ENCODE measurements at places on chromosomes 12 and 14.

- no peak for DNase-seq
Measured at GRCh38 chr14:31457665-31458659, 656 bp upstream of the DTD2 start.

DNA sequence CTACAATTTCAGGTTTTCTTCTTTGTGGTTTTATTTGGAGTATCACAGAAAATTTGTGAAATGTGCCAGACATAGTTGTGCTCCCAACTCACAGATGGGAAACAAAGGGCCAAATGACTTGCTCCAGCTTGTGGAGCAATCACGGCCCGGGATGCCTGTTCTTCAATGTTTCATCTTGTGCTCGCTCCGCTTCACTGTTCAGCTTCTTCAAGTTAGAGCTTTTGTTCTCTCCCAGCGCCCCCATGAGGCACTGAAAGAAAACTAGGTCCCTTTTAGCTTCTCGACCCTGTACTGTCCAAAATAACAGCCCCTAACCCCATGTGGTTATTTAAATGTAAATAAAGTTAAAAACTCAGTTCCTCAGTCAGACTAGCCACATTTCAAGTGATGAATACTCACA, 187.9 kb upstream of the STXBP6 start:
- DNase-seq: peak; percentile 53

DNA sequence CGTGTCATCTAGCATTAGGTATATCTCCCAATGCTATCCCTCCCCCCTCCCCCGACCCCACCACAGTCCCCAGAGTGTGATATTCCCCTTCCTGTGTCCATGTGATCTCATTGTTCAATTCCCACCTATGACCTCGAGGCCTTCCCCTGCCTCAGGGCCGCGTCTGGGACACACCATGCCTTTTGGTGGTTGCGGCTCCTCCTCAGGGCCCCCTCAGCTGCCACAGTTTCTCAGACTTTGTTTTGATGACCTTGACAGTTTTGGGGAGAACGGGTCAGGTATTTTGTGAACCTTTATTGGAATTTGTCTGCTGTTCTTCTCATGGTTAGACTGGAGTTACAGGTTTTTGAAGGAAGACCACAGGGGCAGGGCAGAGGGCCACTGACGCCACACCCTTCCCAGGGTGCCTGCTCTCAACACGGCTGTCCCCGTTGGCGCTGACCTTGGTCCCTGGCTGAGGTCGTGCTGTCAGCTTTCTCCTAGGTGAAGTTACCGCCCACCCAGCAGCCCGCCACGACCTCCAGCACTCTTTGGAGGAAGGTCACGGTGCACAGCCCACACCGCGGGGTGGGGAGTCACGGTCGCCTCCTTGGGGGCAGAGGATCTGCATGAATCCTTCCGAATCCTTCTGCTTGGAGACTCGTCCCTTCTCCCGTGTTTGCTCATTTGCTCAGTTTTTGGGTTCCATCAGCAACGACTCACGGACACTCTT, 130.5 kb downstream of the KIF26A start:
- no peak for DNase-seq

GRCh38 chr12:47755655-47756562, 2.8 kb downstream of the RAPGEF3 start:
- no peak for DNase-seq

DNA sequence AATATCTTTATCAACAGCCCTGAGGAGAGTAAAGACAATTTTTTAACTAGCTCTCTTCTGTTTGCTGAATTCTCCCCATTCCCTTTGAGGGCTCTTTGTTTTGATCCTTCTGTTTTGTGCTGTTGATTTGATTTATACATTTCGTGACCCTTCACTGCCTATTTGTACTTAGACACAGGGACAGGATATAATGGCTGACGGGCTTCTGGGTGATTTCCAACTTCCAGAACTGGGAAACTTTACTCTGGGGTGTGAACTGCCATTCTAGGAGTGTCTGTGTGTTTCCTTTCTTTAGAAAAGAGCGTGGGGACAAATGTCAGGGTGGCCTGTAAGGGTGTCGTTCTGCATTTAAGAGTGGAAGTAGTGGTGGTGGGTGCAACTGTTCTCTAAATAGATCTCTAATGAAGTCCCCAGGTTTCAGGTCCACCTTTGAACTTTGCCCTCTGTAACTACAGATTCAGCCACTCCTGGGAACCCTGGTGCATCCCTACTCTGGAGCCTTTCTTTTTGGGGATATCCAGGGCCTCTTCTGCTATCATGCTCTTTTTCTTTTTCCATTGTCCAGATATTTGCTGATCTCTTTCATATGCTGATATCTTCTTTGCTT, 22.3 kb upstream of the SSPN start:
- no peak for DNase-seq

GRCh38 chr12:88132392-88132791, 9.5 kb downstream of the CEP290 start:
- DNase-seq: no peak

GRCh38 chr12:12683725-12684124, 12.3 kb downstream of the GPR19 start:
- no peak for DNase-seq

GRCh38 chr14:37311252-37311651, 113.5 kb downstream of the MIPOL1 start:
- no peak for DNase-seq

GRCh38 chr12:25785134-25785533, 173.3 kb upstream of the RASSF8 start:
- no peak for DNase-seq

DNA sequence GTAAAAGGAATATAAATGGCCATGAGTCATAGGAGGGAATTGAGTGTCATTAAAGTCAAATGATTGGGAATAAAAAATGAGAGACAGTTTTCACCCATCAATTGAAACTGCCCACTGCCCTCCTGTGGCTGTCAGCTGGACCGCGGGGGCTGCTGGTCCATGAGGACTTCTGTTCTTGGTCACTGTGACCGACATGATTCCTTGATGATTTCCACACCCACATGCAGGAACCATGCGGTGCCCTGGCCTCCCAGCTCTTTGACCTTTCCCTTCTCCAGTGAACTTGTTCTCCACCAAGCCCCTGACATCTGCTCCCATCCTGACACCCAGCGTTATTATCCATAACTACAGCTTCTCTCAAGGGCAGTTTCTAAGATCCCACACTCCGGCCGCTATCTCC, 48.4 kb downstream of the C12orf75 start:
- peak; percentile 20 for DNase-seq

DNA sequence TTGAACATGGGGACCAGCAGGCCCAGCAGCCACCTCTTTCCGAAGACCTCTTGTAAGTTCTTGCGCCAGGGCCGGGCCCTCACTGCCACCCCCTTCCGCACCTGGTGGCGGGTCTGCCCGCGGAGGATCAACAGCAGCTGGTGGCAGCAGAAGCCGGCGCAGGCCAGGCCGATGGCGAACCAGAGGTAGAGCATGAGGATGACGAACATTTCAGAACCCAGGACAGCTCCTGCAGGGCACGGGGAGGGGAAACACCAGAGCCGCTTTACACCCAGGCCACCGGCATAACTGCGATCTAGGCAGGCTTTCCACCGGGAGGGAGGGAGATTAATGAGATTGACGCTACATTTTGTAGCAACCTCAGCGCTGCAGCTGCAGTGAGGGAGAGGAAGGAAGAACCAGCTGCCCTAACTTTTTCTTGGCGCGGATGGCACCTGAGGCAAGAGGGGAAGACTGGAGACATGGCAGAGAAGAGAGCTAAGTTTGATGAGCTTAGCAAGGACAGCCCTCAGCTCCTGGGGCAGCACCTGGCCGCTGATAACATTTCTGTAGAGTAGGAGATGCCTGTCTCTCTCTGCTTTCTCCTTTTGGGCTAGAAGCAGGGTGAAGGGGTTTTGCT, 7.8 kb downstream of the ZDHHC22 start:
- DNase-seq: no peak

GRCh38 chr12:109377139-109377685, 29.5 kb downstream of the MYO1H start:
- no peak for DNase-seq

DNA sequence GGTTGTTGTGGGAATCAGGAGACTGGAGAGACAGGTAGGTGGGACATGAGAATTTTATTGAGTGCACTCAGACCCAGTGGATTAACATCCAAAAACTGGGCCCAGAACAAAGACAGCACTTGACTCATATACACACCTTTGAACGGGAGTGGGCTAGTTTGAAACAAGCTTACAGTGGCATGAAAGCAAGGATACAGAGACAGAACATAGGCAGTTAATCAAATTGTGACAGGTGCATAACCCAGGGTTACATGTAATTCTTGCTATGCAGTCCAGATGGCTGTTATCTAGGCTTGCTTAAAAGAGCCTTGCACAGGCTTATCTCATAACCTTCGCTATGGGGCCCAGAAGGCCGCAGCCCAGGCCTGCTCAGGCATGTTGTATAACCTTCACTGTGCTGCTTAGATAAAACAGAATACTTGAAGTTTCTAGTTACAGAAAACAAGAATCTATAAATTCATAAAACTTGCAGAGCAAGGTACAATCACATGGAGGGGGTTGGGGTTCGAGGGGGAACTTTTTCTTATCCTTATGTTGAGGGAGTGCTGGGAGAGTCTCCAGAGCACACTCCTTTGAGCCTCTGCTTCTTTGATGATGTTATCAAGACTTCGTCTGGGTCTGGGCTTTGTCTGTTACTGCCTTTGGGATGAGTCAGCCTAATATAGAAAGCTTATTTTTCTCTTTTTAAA, 81.7 kb downstream of the TNFAIP2 start:
- no peak for DNase-seq

- peak; percentile 85 for DNase-seq
Measured at GRCh38 chr14:91417983-91418386, 365 bp upstream of the CCDC88C start.

DNA sequence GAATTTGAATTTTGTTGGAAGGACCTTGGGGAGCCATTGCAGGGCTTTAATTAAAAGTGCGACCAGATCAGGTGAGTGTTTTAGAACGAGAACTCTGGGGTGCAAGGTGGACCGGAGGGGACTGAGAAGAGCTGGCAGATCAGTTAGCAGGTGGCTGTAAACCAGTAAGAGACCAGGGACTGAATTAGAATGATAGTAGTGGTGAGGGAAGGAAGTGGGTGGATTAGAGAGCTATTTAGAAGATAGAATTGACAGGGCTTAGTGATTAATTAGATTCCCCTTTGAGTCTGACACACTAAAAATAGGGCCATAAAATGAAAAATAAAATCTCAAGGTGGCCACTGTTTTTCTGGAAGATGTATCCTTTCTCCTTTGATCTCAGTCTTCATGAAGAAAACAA, 44.8 kb downstream of the PLXNC1 start:
- DNase-seq: no peak

DNA sequence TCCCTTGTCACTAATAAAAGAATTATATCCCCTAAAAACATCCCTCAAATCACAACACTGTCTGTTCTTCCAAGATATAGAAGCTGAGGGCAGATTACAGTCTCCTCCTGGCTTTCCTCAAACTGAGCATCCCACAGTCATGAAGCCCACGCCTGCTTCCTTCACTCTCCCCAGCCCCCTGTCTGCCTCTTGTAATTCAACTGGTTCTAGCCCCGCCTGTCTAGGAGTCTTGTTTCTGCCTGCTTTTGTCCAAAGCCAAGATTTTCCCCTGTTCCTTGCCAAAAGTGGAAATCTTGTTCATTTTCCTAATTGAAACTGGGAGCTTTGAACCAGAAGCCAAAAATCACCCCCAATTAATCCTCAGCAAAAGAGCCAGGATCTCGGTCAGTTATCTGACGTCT, 35.9 kb upstream of the PWP1 start:
- no peak for DNase-seq

- DNase-seq: no peak
Measured at GRCh38 chr14:61754627-61755381, 7.4 kb upstream of the SNAPC1 start.

GRCh38 chr12:79299447-79300198, 391.1 kb downstream of the PAWR start:
- DNase-seq: no peak

- no peak for DNase-seq
Measured at GRCh38 chr12:48446161-48446776, 26.1 kb upstream of the ANP32D start.

GRCh38 chr12:64737539-64737938, 21.7 kb downstream of the GNS start:
- no peak for DNase-seq

- DNase-seq: peak; percentile 16
Measured at GRCh38 chr14:37202265-37202664, 4.5 kb downstream of the MIPOL1 start.

GRCh38 chr14:85010186-85010585, 519.8 kb upstream of the FLRT2 start:
- DNase-seq: no peak

DNA sequence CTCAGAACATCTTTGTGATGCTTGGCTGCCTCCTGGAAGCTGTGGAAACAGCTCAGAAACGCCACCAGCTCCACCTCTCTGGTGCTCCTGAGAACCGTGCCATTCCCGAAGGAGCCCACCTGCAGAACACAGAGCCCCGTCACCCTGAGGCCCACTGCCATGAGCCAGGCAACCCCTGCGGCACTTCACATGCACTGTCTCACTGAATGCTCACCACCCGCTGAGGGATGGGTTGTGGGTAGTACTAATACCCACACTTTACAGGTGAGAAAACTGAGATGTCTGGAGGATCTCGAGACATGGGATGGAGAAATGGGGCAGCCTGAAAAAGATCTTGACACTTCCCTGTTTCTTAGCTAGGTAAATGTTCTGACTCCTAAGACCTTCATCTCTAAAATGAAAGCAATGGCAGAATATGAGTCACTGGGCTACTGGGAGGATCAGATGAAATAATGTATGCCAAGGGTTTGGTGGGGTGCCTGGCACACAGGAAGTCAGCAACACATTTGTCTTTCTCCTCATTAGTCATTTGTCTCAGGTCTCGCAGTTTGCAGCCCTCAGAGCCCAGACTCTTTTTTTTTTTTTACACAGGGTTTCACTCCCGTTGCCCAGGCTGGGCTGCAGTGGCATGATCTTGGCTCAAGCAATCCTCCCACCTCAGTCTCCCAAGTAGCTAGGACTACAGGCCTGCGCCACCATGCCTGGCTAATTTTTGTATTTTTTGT, 5.3 kb downstream of the OASL start:
- no peak for DNase-seq
